Fibroblast of lung (primary cell): ENCODE measurements at places on chromosomes 6 and 20. TPM values are rescaled to one million over a fixed set of nuclear protein-coding genes. Genes with fewer than 3 reads are reported as not detected.

The MATN4 gene
- total RNA-seq, result under 0.01 TPM in 2 replicates

The NKX2-2 gene
- not detected in 2 replicates for total RNA-seq

The CUL9 gene
- 27.0 and 32.2 TPM in 2 replicates for total RNA-seq

The OR2J1 gene
- not detected in 2 replicates for total RNA-seq

The TMEM170B gene
- total RNA-seq, result 3.6 and 4.5 TPM in 2 replicates

The FAM184A gene
- 1.3 and 1.7 TPM in 2 replicates for total RNA-seq

The CGA gene
- total RNA-seq, result not detected in 2 replicates

The CST7 gene
- total RNA-seq, result not detected in 2 replicates

The PCMTD2 gene
- 39.5 and 68.8 TPM in 2 replicates for total RNA-seq

The PLN gene
- 1.0 and 2.0 TPM in 2 replicates for total RNA-seq

The CST2 gene
- total RNA-seq, result not detected in 2 replicates

The STXBP5 gene
- 80.4 and 90.7 TPM in 2 replicates for total RNA-seq

The CDC5L gene
- total RNA-seq, result 22.5 and 23.9 TPM in 2 replicates

The KIF6 gene
- 0.77 and 0.83 TPM in 2 replicates for total RNA-seq

The DACT2 gene
- not detected in 2 replicates for total RNA-seq

The NFATC2 gene
- under 0.01 and 0.50 TPM in 2 replicates for total RNA-seq
